ENCODE measurements at places on chromosomes 12 and 14. TPM values are rescaled to one million over a fixed set of nuclear protein-coding genes. Genes with fewer than 3 reads are reported as not detected.

Gene CCDC175
- not detected for total RNA-seq

Gene KRT2
- 0.77 TPM for total RNA-seq

DNA sequence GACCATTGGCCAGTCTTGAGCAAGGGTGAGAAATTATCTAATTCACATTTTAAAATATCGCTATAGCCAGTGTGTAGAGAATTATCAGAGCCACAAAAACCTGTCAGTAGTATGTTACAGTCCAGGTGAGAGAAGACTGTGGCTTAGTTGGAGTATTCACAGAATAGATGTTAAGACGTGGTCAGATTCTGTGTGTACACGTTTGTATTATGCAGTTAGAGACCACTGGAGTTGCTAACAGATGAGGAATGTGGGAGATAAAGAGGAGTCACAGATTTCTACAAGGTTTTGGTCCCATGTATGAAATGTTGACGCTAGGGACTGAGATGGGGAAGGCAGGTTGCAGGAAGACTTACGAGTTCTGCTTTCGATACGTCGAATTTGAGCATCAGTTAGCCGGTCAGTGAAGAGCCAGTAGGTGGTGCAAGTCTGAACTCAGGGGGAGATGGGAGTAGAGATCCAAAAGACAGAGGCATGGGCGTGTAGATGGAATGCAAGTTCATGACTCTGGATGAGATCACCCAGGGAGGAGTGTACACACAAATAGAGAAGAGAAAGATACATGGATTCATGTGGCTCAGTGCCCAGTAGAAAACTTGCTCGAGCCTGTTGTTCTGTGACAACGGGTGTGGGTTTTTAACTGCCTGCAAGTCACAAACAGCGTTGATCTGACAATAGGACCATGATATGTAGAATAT lies 114.8 kb upstream of the FLRT2 start:
- no peak for DNase-seq
- H3K4me1 ChIP-seq = no peaks in the 10 kb centered on the region
- no peaks in the 10 kb centered on the region for H3K27me3 ChIP-seq
- no peak overlapping the region for H3K4me3 ChIP-seq
- no peak overlapping the region for H3K27ac ChIP-seq

- no peak overlapping the region for H3K27ac ChIP-seq
- H3K4me1 ChIP-seq = no peaks in the 10 kb centered on the region
- H3K4me3 ChIP-seq = no peak overlapping the region
- no peaks in the 10 kb centered on the region for H3K27me3 ChIP-seq
- DNase-seq = no peak
These were observed 46.2 kb upstream of the DIP2B start for GRCh38 chr12:50458606-50459005.

- no peak overlapping the region for H3K27ac ChIP-seq
- no peak overlapping the region for H3K4me3 ChIP-seq
- H3K36me3 ChIP-seq = no peaks in the 10 kb centered on the region
- H3K4me1 ChIP-seq = no peaks in the 10 kb centered on the region
- peaks cover 7% of the 10 kb centered on the region for H3K27me3 ChIP-seq
- no peak for DNase-seq
These were observed 194.1 kb downstream of the NUAK1 start for GRCh38 chr12:105944628-105945027.

DNA sequence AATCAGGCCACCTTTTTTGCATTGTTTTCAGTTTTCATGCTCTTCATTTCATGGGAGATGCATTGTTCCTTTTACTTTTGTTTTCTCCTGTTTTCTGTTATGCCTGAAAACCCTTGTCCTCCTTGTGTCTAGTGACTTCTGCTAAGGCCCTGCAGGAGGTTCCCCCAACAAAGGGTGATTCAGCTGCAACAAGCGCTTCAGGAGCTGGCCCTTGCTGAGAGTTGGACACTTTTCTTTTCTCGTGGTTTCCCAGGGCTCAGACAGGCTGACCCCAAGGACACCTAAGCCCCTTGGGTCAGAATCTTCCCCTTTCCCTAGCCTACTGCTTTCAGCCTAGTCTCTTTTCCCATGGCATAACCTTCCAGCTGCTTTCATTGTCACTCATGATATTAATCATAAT lies 98.9 kb downstream of the PLXNC1 start:
- peaks cover 20% of the 10 kb centered on the region for H3K36me3 ChIP-seq
- H3K27ac ChIP-seq = no peak overlapping the region
- H3K27me3 ChIP-seq = no peaks in the 10 kb centered on the region
- no peak overlapping the region for H3K4me3 ChIP-seq

Measured in naive thymus-derived CD8-positive, alpha-beta T cell (primary cell).